ENCODE measurements at places on chromosomes 2 and 18.

- peak; percentile 21 for DNase-seq
These were observed 38.7 kb downstream of the SCG2 start for GRCh38 chr2:223563462-223563861.

- no peak for DNase-seq
These were observed 12.4 kb downstream of the XIRP2 start for GRCh38 chr2:166900700-166901099.

GRCh38 chr2:218465987-218466633, 47.2 kb downstream of the VIL1 start:
- peak; percentile 75 for DNase-seq

GRCh38 chr2:107376909-107377308, 449.8 kb upstream of the RGPD4 start:
- no peak for DNase-seq

DNA sequence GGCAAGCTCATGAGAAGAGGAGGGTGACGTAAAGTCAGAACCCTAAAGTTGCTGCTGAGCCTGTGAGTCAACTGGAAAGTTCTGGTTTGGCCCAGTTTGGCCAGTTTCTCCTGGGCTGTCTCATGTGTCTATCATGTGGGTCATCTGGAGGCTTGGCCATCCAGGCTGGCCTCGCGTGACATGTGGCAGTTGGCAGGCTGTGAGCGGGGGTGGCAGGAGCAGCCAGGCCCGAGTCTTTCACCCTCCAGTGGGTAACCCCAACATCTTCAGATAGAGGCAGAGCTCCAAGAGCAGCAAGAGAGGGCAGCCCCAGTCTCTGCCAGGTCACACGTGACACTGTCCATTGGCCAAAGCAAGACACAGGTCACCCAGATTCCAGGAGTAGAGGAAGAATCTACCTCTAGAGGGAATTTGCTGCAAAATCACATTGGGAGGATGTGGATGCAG, 51.5 kb downstream of the FHOD3 start:
- no peak for DNase-seq

DNA sequence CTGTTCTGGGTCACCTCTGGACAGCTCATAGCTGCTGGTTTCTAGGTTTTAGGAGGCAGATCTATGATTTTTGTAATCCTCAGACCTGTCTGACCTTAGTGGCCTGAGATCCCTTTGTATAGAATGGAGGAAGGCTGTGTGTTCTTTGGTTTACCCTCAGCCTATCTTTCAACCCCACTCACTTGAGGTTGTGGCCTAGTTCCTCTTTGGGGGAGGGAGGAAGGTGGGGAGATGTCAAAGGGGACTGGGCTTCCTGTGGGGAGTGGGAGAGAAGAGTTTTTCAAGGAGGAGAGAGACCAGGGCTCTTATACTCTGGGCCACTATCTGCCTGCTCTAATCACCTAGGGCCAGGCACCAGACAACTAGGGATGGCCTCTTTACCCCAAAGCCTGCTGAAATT, 28.5 kb downstream of the SEMA4F start:
- DNase-seq = no peak

- no peak for DNase-seq
These were observed 33.5 kb upstream of the CERS6 start for GRCh38 chr2:168422584-168422983.

GRCh38 chr18:46542545-46542944, 114.5 kb downstream of the LOXHD1 start:
- DNase-seq = no peak

DNA sequence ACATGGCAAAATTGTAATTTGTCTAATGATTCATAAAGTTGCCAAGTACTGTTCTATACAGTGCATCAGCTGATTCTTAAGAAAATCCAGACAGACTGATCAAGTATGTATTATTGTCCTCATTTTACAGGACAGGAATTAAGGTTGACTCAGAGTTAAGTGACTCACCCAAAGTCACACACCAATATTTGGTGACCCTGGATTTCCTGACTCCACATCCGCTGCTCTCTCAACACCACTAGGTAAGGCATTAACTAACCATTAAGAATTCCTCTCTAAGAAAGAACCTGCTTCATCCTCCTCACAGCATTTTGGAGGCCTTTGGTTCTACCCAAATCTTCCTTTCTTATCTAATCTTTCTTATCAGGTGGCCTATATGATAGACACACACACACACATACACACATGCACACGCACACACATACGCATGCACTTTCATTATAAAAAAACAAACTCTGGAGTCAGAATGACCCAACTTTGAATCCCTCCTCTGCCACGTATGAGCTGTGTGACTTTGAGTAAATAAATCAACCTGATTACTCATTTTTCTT, 150.8 kb downstream of the ANKRD44 start:
- no peak for DNase-seq

GRCh38 chr2:23419171-23420090, 34.5 kb downstream of the KLHL29 start:
- no peak for DNase-seq

DNA sequence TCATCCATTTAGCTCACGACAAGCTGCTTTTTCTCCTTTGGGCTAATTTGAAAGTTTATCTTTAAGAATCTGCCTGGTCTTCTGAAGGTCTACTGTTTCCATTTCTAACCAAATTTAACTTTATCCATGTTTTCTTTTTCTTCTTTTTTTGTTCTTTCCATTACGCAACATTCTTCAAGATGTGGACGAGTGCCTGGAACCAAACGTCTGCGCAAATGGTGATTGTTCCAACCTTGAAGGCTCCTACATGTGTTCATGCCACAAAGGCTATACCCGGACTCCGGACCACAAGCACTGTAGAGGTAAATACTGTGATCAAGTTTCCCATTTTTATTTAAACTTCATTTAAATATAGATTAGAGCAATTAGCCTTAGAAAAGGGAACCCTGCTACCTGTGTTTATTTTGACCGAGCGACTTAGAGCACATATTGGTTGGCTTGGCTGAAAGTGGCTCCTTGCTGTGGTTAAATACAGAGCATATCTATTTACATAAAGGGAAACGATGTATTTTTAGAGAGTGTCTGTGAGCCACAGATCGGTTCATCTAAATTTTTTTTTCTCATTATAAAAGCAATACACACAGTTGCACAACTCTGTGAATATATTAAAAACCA, 183.4 kb upstream of the RASGRP3 start:
- no peak for DNase-seq

GRCh38 chr2:227606476-227606875, 7.8 kb downstream of the SCYGR2 start:
- DNase-seq = no peak

DNA sequence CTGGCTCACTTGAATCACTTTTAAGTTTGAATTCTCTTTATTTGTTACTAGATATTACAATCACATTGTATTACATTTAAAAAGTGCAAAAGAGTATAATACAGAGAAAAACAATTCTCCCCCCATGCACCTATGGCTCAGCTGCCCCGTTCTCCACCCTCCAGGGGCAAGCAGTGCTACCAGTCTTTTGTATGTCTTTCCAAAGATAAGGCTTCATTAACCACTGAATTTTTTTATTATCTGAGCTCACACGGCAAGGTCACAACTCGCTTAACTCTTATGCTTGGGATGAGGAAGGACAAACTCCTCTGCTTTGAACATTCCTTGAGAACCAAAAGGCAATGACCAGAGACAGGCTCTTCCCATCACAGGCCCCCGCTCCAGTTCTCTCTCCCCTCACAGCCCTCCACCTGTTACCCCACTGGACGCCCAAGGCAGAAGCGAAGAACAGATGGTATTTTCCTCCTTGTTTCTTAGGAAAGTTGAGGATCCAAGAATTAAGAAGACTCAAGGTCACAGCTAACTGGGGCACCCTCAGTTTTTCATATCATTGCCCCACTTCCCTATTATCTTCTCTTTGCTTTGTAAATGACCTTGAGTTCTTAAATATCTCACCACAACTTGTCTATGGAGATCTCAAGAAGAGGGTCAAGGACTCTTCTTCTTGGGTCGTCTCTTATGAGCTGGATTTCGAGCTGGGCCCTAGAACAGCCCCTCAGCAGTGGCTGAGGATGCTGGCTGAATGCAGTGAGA, 30.1 kb downstream of the SH2D6 start:
- no peak for DNase-seq

DNA sequence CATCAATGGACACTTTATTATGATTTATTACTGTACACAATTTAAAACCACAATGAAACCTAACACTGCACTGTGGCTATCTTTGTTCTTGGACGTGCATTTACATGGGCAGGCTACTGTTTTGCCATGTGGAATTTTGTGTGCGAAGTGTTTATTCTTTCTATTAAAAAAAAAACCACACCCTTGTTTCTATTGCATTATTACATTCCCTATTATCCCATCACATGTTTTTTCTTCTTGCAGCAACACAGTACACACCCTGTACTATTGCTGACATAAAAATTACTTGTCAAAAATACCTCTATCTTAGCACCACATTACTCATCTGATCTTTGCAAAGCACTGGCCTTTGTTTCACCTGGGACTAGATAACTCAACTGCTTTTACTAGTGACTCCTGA, 1.5 kb downstream of the RNF152 start:
- DNase-seq = no peak

DNA sequence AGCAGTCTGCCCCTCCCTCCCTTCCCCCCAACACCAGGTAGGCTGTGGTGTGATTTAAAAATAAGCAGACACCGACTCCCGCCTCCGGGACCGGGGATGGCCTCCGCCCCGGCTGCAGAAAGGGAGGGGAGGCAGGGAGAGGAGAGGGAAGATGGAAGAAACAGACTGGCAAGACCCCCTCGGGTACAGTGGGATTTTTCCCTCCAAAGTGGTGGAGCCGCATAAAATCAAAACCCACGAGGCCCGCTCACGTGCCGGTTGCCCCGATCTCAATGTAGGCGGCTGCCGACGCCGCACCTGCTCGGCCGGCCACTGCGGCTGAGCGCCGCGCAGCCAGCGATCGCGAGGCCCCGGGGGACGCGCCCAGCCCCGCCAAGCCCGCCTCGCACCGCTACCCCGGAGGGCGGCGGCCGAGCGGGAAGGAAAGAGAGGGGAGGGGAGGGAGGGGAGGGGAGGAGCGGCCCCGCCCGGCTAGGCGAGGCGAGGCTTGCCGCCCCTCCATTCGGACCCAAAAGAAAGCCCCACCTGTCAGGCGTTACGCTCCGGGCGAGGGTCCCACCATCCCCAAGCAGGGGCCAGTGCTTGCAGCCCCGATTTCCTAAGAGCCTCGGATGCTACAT, 811 bp downstream of the ADD2 start:
- peak; percentile 79 for DNase-seq

DNA sequence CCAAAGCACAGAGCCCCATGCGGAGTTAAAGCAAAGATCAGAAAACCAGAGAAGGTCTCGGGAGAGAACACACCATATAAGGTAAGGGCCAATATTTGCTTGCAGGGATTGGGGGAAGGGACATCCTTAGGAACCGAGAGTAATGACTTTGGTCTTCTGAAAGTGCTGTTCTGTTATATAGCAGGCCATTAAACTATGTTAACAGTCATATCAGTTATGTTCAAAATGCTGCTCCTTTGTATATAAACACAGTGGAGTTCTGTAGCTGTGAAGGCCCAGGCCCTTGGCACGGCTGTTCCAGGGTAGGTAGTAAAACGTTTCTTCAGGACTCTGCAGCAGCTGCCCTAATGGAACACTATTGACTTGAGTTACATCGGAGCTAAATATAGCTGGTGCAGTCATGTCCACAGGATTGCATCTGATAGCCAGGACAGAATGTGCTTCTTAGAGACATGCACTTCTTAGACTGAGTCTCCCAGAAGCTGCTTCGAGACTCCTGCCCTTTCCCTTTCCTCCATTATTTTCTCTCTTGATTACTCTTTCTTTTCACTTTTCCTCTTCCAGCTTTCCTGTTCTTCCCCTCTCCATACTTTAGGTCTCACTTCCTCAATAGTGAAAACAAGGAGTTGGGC, 122.4 kb downstream of the SETBP1 start:
- DNase-seq = no peak

DNA sequence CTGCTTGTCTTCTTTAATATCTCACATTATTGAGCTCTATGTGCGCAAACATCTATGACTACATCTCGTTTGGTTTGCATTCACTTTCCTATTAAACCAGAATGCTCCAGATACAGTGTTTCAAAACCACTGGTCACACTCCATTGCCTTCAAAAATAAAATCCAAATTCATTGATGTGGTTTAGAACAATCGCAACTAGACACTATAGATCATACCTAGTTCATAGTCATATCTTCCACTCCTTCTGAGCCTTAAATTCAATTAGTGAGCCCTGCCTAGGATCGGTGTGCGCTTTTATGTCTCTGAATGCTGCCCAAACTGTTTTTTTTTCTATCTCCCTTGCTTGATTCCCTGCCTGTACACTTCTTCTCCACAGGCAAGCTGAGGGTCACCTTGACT, 238.5 kb upstream of the RGPD4 start:
- DNase-seq = no peak

- no peak for DNase-seq
These were observed 74.1 kb upstream of the BZW1 start for GRCh38 chr2:200737585-200737984.
